ENCODE measurements at places on chromosomes 3 and 15.

- DNase-seq: peak; percentile 53
Measured at GRCh38 chr3:69999140-70000027, at the start of gene SAMMSON. Gene SAMMSON (plus strand): TSS chr3:69999733.

DNA sequence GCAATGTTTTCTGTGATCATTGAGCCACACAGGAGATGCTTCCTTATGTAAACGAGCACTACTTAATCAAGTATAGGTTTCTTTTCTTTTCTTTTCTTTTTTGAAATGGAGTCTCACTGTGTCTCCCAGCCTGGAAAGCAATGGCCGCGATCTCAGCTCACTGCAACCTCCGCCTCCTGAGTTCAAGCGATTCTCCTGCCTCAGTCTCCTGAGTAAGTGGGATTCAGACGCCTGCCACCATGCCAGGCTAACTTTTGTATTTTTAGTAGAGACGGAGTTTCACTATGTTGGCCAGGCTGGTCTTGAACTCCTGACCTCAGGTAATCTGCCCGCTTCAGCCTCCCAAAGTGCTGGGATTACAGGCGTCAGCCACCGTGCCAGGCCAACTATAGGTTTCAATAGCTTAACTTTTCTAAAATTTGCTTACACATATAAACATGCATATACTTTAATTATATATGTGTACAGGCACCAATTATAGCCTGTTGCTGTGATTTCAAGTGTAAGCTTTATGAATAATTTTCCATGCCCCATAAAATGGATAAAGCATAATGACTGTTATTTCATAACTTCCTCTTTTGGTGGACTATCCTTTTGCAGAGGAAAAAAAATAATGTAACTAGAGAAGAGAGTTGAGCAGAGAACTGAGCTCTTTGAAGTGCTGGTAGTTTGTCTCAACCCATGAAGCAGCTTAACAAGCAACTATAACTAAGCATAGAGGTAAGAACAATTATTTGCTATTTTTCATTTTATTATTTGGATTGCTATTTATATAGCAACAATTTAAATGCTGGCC, 24.8 kb upstream of the MBNL1 start:
- no peak for DNase-seq

GRCh38 chr15:40064231-40064894, 25.4 kb upstream of the SRP14 start:
- no peak for DNase-seq

DNA sequence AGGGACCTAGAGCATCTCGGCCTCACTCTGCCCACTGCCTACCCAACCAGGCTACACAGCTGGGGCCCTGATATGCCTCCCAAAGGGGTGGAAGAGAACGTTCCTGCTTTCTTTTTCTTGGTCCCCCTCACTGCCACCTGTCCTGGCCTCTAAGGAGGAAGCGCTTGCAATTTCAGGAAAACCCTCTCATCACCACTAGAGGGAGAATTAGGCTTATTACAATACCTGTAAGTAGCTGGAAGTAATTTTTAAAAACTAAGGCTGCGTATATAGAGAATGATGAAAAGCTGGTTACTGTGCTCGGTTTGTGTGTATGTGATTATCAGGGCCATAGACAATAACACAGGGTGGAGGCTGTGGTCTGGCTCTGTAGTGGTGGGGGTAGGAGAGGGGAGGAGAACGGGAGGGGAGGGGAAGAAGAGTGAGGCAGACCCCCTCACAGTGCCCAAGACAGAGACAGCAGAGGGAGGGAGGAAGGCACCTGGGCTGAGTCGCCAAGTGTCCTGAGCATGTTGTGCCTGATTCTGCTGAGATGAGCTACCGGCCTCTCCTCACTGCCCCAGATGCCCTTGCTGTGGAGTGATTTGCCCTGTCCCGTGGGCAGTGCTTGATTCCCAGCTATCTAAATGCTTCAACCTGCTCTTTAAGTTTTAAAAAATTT, 3.3 kb downstream of the GABRG3 start:
- DNase-seq: no peak

GRCh38 chr15:33535135-33535534, 224.4 kb downstream of the RYR3 start:
- no peak for DNase-seq

DNA sequence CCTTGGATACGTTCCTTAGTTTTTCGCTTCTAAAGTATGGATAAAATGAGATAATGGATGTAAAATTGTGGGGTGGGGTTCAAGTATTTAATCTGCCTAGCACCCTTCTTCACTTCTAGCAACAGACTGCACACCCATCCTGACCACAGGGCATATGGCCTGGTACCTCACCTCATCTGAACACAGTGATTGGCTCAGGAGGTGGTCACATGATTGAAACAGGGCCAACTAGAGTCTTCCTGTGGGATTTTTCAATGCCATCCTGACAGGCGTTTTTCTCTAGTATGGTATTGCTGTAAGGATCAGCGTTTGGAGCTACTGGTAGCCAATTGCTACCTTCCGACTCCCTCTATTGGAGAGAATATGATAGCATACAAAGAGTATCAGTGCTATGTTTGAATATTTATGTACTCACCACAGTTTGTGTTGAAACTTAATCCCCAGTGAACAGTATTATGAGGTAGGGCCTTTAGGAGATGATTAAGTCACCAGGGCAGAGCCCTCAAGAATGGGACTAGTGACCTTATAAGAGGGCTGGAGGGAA, 172.2 kb downstream of the PPM1L start:
- DNase-seq: no peak

GRCh38 chr3:95926904-95927501, 887.4 kb upstream of the EPHA6 start:
- no peak for DNase-seq

GRCh38 chr15:35741881-35742280, 195.9 kb upstream of the DPH6 start:
- no peak for DNase-seq

DNA sequence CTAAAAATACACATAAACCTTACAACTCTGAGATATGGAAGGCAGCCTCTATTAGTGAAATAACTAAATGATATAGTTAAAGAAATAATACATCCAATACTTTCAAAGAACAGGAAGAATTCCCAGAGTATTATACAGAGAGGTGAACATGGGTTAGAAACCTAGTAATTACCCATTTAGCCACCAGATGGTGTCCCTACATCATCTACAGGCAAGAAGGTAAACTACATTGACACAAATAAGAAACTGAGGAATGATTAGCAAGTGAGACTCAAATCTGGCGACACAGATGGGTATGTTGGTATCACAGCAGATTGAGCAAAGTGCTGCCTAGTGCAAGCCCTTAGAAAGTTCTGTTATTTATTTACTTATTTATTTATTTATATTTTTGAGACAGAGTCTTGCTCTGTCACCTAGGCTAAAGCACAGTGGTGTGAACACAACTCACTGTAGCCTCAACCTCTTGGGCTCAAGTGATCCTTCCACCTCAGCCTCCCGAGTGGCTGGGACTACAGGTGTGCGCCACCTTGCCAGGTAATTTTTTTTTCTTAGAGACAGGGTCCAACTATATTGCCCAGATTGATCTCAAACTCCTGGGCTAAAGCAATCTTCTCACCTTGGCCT, 28.2 kb downstream of the NEK4 start:
- DNase-seq: no peak

GRCh38 chr3:146322216-146322817, 71.4 kb upstream of the PLSCR4 start:
- no peak for DNase-seq

DNA sequence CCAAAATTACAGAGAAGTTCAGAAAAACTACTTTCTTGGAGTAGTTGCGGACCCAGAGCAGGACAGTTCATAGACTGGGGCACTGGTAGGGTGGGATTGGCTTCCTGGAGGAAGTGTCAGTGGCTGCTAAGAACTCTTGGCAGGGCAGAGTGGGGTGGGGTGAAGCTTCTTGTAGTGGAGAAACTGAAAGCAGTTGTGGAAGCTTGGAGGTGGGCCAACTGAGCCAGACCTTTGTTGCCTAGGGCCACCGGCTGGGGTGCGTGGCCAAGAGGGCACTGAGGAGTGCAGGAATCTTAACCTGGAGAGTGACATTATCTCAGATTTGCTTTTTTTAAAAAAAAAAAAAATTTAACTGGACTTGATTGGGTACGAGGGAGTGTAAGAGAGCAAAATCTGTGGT, 3.1 kb downstream of the KAT2B start:
- DNase-seq: no peak

- no peak for DNase-seq
Measured at GRCh38 chr15:51982013-51982769, 10.6 kb upstream of the LEO1 start.
